ENCODE measurements at places on chromosomes 12 and 14. TPM values are rescaled to one million over a fixed set of nuclear protein-coding genes. Genes with fewer than 3 reads are reported as not detected.
A peak's percentile ranks its signal among the peaks of the same experiment; 100 is the strongest.

ESR2 gene
- not detected for total RNA-seq

UNC79 gene
- not detected for total RNA-seq

- H3K4me1 ChIP-seq, result peaks cover 13% of the 10 kb centered on the region
- DNase-seq, result no peak
- no peak overlapping the region for H3K27ac ChIP-seq
Observed at GRCh38 chr12:93950311-93950710, 198.1 kb upstream of the PLXNC1 start.

GRCh38 chr14:101235335-101236103 is 325.8 kb upstream of the DIO3 start:
- peak; percentile 30 for DNase-seq
- H3K4me3 ChIP-seq, result no peak overlapping the region
- H3K36me3 ChIP-seq, result no peaks in the 10 kb centered on the region
- H3K27ac ChIP-seq, result no peak overlapping the region

- H3K4me1 ChIP-seq, result peaks cover 28% of the 10 kb centered on the region
- peaks cover 7% of the 10 kb centered on the region for H3K27me3 ChIP-seq
- H3K27ac ChIP-seq, result no peak overlapping the region
Observed at GRCh38 chr12:11907625-11908024, 163.1 kb upstream of the BCL2L14 start.

GRCh38 chr12:40502322-40502721 is 189.9 kb upstream of the CNTN1 start:
- H3K36me3 ChIP-seq, result no peaks in the 10 kb centered on the region
- no peak overlapping the region for H3K4me3 ChIP-seq
- peaks cover 4% of the 10 kb centered on the region for H3K4me1 ChIP-seq
- no peak overlapping the region for H3K27ac ChIP-seq

DNA sequence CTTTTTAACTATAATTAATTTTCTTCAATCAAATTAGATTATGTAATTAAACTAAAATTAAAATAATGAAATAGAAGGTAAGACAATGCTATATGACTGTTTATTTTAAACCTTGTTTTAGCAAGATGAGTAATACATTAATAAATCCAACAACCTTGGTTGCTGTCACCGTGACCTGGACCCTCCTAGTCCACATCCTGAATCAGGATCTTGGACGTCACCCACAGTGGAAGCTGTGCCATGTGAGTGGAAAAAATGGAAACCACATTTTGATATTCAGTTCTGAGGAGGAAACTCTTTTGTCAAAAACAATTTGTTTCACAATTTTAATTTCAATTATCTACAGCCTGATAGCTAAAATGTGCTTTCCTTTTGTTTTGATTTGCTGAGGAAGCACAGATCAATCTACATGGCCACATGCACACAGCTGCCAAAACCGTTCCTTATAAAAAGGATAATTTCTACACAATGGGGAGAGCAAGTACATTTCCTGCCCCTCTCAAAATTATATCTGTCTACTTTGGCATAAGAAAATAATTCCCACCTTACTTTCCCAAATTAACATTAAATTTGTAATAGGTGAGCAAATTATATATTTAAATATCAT is 255.5 kb downstream of the RASSF9 start:
- no peak overlapping the region for H3K4me3 ChIP-seq
- no peak for DNase-seq
- no peak overlapping the region for H3K27ac ChIP-seq
- no peaks in the 10 kb centered on the region for H3K27me3 ChIP-seq
- no peaks in the 10 kb centered on the region for H3K4me1 ChIP-seq

DNA sequence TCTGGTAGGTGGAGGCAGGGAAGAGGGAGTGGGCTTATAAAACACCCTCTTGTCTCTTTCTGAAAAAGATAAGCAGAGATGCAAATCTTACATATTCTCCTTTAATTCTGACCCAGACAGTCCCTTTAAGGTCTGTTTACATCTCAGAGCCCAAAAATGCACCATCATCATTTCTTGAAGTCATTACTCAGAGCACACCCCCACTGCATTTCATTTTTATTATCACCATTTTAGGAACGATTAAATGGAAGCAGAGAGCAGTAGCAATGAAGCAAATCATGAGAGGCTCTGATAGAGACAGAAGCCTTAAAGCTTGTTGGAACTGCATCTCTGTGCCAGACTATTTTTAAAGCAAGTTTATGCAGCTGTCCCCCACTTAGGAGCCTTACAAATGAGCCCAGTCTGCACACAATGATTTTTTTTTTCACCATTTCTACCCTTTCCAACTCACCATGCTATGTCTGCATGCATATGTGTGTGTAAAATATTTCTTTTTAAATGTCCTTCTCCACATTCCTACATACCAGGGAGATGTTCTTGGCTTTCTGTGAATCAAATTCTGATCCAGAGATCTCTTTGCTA is 311.0 kb downstream of the GRIN2B start:
- H3K4me1 ChIP-seq, result no peaks in the 10 kb centered on the region
- H3K36me3 ChIP-seq, result no peaks in the 10 kb centered on the region
- no peak overlapping the region for H3K4me3 ChIP-seq
- H3K27ac ChIP-seq, result no peak overlapping the region

GRCh38 chr12:127711108-127711507 is 555.9 kb upstream of the TMEM132C start:
- DNase-seq, result no peak
- H3K4me1 ChIP-seq, result no peaks in the 10 kb centered on the region
- no peak overlapping the region for H3K4me3 ChIP-seq
- H3K36me3 ChIP-seq, result no peaks in the 10 kb centered on the region

Data from activated CD4-positive, alpha-beta T cell treated with anti-CD3 and anti-CD28 coated beads, Interleukin-2, amount 10 ng/mL, durations not matched to agents 7 days and 5 days (primary cell).